ENCODE measurements at places on chromosomes 3 and 15.
A peak's percentile ranks its signal among the peaks of the same experiment; 100 is the strongest.

DNA sequence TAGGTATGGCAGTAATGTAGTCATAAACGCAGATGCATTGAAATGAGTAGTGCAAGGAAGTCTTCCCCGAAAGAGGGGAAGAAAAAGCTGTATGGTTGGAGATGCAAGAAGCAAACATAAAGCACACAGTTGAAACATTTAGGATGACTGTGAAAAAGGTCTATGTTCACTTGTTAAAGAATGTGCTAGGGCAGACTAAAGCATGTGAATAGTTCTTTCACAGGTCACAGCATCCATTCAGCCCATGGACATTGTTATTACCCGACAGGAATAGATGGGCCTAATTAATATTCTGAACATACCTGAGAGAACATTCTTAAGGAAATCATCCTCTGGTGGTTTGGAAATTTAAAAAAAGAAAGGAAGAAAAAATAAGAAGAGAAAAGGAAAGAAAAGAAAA is 595.2 kb downstream of the ZIC1 start:
- DNase-seq: no peak

DNA sequence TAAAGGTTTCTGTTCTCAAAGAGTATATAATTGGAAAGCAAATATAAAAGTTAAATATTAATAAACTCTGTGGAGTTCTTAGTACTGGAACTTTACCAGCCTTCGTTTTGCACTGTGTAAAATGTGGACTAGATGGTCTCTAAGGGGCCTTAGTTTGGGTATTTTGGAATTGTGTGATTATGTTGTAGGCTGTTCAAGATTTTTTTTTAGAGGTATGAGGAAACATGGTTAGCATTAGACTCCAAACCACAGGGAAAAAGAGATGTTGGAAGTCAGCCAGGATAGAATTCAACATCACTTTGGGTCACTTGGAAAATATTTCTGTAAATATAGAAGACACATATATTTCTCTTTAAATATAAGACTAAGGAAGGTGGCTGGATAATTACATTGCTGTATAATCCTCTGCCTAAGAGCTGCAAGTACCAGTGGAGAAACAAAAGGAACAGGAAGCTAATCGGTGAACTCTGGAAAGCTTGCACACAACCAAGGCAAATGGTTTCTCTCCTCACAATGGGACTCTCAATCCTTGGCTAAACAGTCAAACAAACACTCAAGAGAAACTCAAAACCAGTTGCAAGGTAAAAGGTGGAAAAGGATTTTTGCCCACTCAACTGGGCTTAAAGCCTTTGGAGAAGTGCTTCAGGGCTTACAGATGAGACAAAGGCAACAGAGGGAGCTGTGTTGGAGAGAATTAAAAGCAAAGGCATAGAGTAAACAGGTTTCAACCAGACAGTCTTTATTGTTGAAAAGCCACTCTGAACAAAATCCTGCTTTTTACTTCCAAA is 141.7 kb downstream of the NR1D2 start:
- no peak for DNase-seq

DNA sequence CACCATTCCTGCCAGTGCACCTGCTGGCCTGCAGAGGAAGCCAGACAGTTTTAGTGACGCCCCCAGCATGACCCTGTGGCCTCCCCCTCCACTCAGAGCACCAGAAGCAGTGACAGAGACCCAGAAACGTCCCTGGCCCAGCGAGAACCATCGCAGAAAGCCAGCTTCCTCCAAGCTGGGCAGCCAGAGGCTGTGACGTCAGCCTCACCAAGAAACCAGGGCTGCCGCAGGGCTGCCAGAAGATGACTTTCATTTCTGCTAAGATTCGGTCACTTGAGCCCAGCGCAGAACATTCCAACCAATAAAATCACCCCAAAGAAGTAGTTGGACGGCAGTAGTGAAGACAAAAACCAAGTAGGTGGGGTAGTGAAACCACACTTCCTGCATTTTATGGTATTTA is 29.6 kb upstream of the RPL32 start:
- DNase-seq: no peak

DNA sequence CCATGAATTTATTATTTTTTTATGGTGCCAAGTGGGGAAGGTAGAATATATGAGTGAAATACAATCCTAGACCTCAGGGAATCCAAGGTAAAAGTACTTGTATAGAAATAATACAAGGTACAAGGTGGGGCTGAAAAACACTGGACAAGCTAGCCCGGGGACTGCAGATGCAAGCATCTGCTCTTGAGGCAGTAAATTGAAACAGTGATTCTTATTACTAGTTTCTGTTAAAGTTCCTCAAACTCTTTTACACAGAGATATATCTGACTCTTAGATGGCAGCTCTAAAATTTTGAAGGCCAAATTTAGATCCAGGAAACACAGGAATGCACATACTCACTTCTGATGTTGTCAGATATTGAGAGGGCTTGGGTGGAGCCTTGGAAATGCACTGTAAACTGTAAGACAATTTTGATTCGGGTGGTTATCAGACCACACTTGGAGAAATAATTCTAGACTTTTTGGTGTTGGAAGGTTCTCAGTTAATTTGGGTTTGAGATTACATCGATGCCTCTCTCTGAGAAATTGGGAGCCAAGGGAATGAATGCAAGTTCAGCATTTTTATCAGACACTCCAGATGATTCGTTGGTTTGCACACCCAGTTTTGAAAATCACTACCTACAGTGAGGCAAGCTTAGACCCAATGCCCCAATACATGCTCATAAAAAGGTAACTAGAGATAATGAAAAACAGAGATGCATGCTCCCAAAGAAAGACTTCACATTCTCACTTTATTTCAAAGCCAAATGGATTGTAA is 7.3 kb downstream of the TP63 start:
- DNase-seq: no peak

DNA sequence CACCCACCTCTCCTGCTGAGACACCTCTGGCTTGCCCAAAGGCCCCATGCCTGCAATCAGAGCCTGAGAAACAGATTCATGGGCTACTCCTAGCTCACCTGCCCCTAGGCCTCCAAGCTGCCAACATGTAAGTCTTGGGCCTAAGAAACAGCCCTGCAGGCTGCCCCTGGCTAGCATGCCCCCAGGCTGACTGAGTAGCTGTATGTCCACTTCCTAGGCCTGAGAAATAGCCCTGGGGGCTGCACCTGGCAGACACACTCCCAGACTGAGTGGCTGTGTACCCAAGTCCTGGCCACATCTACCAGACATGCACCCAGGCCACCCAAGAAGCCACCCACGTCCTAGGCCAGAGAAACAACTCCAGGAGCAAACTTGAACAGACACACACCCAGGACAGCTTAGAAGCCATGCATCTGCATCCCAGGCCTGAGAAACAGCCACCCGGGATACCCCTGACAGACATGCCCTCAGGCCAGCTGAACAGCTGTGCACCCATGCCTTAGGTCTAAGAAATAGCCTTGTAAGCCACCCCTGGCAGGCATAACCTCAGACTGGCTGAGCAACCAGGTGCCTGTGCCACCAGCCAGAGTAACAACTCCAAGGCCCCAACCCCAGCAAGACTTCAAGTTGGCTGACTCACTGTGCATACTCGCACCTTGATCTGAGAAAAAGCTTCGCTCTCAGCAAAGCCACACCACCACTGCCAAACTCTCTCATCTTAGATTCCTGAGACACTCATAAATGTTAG is 12.0 kb upstream of the NRG4 start:
- DNase-seq: no peak

DNA sequence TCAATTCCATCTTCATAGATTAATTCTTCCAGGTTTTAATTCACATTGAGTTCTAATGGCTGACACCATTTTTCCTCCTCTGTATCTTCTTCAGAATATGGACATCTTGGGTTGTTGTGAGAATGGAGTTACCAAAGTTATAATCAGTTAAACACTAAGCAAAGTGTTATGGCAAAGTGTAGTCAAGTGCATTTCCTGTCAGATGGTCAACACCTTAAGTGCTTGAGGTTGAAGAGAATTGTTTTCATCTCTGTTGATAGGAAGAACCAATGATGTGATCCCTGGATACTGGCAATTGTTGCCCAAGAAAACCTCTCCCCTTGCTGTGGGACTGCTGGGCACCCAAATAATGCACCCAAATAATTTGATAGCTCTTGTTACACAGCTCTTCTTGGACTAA is 102.6 kb upstream of the SATB1 start:
- DNase-seq: no peak

DNA sequence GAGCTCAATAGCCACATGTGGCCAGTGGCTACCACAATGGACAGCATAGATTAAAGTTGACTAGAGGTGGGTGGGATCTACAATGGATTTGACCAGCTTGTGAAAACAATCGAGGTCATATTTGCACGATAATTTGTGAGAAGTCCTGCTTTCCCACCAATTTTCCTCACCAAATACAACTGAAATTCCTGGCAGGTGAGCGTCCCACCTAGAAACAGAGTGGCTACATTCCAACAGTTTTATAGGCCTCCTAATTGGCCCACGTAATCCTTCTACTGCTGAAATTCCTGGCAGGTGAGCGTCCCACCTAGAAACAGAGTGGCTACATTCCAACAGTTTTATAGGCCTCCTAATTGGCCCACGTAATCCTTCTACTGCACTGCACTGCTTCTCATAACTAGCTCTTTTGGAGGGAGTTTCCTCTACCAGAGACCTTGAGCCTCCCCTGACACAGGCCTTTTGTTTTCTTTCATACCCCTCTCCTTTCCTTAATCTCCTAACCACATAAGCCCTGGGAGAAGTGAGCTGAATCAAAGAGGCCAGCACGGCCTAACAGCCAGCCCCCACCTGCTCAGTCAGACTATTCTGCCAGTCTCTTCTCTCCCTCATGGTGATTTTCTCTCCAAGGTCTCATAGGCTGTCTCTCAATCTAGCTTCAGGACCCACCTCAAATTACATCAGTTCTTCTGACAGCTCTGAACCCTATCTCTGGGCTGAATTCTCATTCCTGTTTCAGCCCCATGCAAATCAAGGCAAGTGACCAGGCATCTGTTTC is 80.2 kb downstream of the BFSP2 start:
- no peak for DNase-seq

- no peak for DNase-seq
Measured at GRCh38 chr3:62611541-62612240, 238.3 kb upstream of the FEZF2 start.

- peak; percentile 15 for DNase-seq
Measured at GRCh38 chr3:65170390-65171042, 482.7 kb upstream of the ADAMTS9 start.

DNA sequence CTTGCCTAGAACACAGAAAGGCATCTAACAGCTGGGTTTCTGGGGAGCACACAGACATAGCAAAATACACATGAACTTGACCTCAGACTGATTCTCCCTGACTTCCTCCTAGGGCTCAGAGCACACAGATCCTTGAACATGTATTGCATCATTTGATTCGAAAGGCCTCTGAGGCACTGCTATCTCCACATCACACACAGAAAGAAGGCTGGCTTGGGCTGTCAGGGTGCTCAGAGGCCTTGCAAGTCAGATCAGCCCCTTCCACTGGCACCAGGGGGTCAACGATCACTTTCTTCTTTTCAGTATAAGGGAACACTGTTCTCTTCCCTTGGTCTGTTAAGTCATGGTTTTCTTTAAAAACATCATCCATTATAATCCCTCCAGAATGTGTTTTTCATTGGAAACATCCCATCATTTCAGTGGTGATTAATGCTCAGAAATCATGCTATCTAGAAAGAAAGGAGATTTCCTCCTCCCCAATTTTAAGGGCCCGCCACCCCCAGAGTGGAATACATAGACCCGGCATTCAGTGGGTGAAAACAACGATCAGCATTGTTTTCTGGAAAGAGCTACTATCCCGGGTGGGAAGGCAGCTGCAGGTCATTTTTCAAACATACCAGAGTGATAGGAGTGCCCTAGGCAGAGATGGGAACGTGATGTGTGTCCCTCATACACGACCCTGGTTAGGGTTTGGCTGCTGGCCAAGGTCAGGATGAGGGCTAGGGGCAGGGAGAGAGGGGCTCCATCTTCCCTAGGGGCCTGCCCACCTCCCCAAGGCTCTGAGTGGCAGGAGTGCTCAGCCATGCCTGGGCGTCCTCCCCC is 253.3 kb upstream of the LYSMD4 start:
- DNase-seq: no peak

DNA sequence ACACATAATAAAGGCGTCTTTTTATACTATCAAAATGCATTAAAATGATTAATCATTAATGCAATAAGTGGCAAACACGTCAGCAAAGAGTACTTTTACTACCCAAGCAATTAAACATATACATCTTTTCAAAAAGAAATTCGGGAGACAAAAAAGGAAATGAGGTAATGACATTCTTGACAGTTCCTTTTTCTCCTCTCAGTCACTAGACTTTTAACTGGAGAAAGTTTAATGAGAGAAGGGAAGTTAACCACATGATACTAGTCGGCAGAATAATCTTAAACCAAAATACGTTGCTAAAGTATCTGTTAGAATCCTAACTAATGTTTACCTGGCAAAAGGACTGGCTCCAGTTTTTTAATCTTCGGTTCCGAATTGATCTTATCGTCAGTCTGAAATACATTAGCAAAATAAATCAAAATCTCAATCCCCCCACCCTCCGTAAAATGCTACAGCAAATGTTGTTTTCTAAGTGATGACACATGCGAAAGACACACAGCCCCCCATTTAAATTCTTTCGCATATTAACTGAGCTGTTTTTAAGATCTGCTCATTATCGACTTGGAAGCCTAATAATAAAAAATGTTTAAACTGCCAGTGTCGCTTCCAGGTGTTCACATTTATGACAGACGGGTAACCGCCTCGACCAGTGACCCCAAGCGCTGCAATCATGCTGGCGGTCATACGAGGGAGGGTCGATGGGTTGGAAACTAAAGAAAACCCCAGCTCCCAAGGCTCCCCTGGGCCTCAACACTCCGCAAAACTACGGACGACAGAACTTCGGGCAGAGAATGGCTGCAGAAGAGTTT is 778 bp downstream of the MTMR10 start:
- DNase-seq: peak; percentile 8

- no peak for DNase-seq
Measured at GRCh38 chr15:64070965-64071851, 22.4 kb downstream of the CIAO2A start.

GRCh38 chr15:86162172-86162591 is 82.5 kb downstream of the AGBL1 start:
- no peak for DNase-seq

DNA sequence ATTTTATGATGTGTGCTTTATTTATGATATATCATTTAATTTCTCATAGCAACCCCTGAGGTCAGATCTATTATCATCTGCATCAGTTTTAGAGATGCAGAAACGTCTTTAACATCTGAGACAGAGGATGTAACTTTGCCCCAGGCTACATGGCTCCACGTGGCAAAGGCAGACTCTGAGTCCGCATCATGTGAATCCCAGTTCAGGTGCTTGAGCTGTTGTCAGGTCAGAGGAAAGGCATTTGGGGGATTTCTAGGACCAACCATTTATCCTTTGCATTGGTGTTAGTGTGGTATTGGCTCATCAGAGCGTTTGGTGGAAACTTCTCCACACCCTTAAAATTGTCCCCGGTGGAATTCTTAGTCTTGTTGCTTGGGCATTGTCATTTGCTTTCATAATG is 10.8 kb downstream of the CACNA2D3 start:
- DNase-seq: no peak

DNA sequence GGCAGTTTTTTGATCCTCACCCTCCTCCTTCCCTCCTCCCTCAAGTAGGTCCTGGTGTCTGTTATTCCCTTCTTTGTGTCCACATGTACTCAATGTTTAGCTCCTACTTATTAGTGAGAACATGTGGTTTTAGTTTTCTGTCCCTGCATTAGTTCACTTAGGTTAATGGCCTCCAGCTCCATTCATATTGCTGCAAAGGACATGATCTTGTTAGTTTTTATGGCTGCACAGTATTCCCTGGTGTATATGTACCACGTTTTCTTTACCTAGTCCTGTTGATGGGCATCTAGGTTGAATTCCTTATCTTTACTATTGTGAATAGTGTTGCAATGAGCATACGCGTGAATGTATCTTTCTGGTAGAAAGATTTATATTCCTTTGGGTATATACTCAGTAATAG is 61.7 kb upstream of the FGF7 start:
- no peak for DNase-seq
